ENCODE measurements at places on chromosomes 5 and 9. TPM values are rescaled to one million over a fixed set of nuclear protein-coding genes. Genes with fewer than 3 reads are reported as not detected.

DNA sequence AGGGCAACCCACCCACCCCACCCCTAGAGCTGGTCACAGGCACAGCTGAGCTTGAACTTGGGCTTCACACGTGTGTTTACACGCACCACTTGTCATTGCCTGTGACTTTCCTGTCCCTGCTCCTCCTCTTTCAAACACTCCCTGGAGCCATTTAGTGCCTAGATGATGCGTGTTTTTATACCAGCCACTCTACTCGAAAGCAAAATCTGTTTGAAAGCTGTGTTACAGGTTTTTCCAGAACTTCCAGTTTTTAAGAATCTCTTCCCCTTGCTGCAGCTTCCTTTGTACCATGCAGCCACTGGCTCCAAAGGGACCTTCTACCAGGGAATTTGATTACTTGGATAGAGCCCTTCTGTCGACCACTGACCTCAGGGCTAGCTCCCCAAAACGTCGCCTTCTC, 78.8 kb upstream of the SPRY4 start:
- DNase-seq, result no peak

GRCh38 chr9:95127249-95128176, 190.0 kb downstream of the FANCC start:
- peak; percentile 38 for DNase-seq

The SYK gene
- polyA plus RNA-seq, result 251 TPM

DNA sequence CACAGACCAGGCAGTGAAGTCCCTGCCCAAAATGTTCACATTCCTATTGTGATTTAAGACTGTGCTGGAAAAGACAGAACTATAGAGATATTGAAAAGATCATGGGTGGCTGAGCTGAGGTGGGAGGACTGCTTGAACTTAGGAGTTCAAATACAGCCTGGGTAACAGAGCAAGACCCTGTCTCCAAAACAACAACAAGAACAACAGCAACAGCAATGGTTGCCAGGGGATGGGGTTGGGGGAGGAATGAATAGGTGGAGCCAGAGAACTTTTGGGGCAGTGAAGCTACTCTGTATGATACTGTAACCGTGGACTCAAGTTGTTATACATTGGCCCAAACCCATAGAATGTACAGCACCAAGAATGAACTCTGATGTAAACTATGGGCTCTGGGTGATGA, 88.2 kb downstream of the DCP2 start:
- DNase-seq, result no peak

DNA sequence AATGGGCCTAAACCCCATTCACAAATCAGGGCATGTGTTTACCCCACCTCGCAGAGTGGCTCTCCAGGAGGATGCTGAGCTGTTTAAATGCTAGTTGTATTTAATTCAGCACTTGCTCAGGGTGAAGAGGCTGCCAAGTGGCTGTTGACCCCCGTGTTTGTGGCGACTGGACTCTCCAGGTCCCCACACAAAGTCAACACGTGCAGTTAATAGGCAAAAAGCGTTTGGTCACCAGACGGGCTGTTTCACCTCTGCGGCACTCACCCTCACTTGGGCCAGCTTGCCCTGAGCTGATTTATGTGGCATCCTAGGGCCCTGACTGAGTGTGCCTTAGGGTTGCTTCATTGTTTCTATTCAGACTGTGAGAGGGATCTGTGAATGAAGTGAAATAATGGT, 152.3 kb downstream of the GAS1 start:
- DNase-seq, result no peak

The GLRA1 gene
- polyA plus RNA-seq, result not detected

DNA sequence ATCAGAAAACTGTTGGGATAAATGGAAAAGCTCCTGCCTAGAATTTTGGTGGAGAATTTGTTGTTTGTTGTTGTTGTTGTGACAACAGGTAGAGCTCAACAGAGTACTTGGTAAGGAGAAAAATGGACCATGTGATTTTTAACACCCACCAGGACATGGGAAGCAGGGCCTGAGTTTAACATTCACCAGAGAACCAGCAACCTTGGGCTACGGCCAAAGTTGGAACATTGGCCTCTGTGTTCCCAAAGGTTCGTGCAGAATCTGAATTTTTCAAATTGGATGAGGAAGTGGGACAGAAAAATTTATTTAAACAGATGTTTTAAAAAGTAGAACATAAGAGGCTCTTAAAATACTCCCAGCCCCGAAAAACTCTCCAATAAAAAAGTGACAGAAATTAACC, 127.0 kb downstream of the GNA14 start:
- no peak for DNase-seq

The FBXL7 gene
- polyA plus RNA-seq, result not detected

DNA sequence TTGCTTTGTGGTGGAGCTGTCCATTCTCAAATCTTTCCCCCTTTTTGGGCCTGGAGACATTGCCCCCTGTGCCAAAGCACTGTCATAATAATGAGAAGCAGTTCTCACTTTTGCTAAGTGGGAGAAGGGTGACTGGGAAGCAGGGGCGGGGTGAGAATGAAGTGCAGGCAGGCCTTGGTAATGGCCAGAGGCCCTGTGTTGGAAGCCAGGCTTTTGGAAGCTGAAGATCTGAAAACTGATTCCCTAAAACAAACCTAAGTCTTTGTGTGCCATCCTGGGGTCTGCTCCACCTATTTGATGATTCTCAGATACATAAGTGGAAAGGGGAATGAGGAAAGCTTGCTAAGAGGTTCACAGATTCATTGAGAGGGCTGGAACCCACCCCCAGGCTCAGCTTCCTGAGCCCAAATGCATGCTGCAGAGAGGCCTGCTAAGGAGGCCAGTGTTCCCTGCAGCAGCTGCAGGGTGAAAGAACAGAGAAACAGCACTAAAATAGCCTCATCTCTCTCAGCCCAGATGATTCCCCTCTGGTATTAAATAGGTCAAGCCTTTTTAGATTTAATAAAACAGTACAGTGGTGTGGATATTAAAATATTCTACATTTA, 75.0 kb downstream of the NSG2 start:
- no peak for DNase-seq

The SLCO6A1 gene
- polyA plus RNA-seq, result 0.17 TPM

The MYMK gene
- polyA plus RNA-seq, result not detected

The TRPM6 gene
- polyA plus RNA-seq, result not detected

DNA sequence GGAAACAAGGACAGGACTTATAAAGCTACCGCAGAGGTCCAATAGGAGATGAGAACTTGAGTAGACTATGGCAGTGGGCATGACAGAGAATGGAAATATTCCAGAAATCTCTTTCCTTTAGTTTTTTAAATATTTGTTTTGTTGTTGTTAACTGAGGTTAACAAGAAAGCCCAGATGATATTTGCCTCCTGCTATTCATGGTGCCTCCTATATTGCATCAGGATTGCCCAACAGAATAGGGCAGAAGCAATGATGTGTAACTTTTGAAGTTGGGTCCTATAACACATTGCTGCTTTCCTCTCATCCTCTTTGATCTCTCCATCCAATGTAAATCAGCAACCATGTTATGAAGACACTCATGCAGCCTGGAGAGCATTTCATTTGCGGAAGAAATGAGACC, 42.8 kb downstream of the PDE4D start:
- DNase-seq, result no peak

All from naive B cell (primary cell).